ENCODE measurements at places on chromosomes 4 and X.
A peak's percentile ranks its signal among the peaks of the same experiment; 100 is the strongest.

- DNase-seq: no peak
Measured at GRCh38 chr4:98908703-98909262, 20.1 kb downstream of the EIF4E start.

DNA sequence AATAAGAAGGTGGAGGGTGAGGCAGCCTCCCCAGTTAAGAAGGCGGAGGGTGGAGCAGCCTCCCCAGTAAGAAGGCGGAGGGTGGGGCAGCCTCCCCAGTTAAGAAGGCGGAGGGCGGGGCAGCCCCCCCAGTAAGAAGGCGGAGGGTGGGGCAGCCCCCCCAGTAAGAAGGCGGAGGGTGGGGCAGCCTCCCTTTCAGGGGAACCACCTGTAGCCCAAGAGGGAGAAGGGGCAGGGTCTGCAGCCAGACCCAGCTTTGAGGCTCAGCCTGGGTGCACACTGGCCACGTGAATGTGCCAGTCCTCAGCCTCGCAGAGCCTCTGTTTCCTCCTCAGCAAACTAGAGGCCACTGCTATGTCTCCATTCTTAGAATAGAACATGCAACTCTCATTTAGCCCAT is 52.6 kb downstream of the HMX1 start:
- no peak for DNase-seq

DNA sequence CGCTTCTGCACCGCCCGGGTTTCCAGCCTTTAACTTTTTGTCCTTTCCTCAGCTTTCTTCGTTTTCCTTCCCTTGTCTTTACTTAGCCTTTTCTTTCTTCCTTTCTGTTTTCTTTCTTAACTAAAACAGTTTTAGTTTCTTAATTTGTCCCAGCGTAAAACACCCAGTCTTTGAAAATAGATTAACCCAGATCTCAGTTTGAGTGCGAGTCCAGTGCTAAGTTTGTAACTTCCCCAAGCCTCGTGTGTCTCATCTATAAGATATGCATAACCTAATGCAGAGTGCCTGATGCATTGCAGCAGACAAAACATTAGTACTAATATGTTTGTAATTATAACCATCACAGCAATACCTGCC is 460 bp upstream of the GEMIN8 start:
- DNase-seq: no peak

DNA sequence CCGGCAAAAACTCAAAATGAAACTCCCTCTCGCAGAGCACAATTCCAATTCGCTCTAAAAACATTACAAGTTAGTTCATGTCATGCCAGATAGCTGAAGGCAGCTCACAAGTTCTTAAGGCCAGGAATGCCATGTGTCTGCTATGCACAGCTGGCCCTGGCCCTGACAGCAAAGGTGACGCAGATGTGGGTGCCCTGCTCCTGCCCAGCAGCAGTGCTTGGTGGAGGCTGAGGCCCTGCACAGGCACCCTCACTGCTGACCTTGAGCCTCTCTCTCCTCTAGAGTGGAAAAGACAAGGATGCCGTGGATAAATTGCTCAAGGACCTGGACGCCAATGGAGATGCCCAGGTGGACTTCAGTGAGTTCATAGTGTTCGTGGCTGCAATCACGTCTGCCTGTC is 2.9 kb downstream of the S100P start:
- no peak for DNase-seq

- no peak for DNase-seq
Measured at GRCh38 chr4:145345401-145345800, 136.3 kb upstream of the SMAD1 start.

- no peak for DNase-seq
Measured at GRCh38 chrX:134144231-134144630, 92.8 kb upstream of the CCDC160 start.

DNA sequence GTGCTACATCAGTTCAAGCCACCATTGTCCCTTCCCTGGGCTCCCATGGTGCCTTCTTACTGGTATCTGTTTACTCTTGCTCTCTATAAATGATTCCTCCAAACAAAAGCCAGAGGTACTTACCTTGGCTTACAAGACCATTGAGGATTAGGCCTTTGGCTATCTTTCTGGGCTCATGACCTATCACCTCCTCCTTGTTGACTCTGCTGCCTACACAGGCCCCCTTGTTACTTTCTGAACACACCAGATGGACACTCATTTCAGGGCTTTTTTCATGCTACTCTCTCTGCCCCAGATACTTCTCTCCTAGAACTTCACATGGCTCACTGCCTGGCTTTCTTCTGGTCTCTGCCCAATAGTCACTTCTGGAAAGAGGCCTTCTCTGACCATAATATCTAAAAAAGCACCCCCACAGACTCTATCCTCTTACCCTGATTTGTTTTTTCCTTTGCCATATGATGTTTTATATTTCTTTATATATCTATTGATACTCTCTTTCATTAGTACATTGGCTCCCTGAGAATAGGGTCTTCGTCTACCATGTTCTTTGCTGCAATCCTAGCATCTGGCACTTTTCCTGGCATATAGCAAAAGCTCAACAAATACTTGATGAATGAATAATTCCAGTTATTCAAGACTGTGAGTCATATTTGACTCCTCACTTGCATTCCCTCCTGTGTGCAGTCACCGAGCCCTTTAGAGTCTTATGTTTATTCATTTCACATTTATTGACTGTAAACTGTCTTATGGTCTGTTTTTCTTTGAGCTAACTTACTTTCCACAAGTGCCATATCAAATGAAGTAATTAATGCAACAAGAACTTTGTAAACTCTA is 27.1 kb upstream of the TAPT1 start:
- DNase-seq: no peak

DNA sequence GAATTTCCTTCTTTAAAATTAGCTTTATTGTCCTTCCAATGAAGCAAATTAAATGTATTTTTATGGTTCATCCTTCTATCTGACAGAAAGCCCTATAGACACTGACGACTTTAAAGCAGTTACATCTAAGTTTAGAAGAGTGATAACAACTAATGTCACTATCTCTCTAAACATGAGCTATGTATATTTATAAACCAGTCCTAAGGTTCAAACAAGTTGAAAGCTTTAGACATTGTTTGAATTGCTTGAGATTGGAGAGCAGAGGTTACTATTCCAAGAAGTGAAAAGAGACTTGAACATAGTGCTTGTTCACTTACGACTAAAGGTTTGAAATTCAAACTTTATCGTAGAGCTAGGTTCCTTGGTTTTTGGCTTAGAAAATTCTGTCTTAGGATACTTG is 30.2 kb upstream of the EIF1AX start:
- DNase-seq: no peak

- DNase-seq: no peak
Measured at GRCh38 chr4:9608300-9608699, 164.1 kb downstream of the DEFB131A start.

- no peak for DNase-seq
Measured at GRCh38 chr4:26568446-26568994, 15.4 kb upstream of the TBC1D19 start.

DNA sequence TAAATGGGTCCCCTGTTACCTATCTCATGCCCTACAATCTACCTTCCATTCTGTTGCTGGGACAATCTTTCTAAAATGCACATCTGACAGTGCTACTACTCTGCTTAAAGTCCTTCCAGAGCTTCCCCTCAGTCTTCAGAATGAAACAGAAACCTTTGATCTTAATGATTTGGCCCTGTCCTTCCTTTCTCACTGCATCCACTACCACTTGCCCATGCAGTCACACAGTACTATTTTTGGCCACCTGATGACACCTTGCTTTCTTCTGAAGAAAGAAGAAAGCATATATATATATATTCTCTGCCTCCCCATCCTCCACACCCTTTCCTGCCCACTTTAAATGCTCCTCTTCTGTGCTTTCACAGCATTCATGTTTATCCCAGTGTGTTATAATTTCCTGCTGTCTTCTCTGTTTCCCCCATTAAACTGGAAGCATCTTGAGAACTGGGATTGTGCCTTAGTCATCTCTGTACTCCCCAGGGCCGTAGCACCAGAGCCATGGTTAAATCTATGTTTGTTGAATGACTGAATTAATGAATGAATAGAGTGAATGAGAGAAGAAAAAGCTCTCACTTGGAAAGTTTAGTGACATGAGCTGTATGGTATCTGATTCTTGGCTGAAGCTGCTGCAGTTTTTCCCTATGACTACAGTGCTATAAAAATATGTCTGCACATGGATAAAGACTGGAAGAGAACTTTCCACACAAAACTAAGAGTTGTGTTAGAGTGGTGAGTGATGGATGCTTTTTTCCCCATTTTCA is 56.2 kb downstream of the RTL9 start:
- DNase-seq: no peak

GRCh38 chr4:81509822-81510221 is 38.1 kb upstream of the RASGEF1B start:
- DNase-seq: no peak

DNA sequence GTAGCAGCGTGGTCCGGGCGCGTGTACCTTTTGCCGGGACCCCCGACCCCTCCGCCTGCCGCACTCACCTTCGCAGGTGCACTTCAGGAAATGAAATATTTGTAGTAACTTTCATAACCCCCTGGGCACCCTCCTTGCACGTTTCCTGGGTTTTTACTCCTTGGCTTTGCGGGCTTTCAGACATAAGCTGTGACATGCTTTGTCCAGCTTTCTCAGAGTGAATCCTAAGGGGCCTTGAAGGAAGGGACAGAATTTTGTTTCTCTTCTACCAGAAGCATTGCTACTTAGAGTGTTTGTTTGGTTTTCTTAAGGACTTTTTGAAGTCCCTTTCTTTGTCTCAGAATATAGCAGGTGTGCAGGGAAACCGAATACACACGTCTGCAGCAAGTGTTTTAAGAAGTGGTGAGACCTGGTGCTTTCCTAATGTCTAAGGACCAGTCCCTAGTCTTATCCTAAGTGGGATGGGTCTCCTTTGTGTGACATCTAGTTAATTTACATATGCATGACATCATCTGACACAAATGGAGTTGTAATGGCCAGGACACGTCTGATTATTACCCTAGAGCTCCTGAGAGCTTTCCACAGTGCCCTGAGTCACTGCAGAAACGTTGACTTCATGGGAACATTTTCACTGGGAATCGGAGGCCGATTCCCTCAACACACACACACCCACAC is 1.3 kb downstream of the FAM149A start:
- no peak for DNase-seq

- DNase-seq: no peak
Measured at GRCh38 chr4:87913896-87914295, 61.6 kb upstream of the SPP1 start.

DNA sequence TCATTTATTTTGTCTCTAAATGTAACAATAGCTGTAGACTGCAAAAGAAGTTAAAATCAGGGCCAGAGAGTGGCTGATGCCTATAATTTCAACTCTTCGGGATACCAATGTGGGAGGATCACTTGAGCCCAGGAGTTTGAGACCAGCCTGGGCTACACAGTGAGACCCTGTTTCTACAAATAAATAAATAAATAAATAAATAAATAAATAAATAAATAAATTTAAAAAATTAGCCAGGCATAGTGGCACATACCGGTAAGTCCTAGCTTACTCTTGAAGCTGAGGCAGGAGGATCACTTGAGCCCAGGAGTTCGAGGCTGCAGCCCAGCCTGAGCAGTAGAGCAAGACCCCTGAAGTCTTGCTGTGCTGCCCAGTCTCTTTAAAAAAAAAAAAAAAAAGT is 79.1 kb downstream of the WWC2 start:
- no peak for DNase-seq

DNA sequence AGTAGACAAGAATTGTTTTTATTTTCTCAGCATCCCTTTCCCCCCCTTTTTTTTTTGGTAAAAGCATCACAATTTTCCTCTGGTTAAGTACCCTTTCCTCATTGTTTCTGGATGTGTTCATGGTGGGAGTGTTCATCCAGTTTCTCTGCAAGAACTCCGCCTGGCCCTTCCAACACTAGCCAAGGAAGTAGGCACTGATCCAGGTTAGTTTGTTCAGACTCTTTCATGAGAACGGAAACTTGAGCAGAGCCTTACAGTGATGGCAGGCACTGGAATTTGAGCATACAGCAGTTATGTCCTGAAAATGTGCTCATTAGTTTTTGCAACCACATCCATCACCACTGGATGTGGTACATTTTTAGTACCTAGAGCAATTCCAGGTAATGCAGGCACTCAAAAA is 336.1 kb upstream of the BOD1L1 start:
- no peak for DNase-seq

GRCh38 chrX:22950269-22951266 is 49.2 kb upstream of the DDX53 start:
- no peak for DNase-seq

DNA sequence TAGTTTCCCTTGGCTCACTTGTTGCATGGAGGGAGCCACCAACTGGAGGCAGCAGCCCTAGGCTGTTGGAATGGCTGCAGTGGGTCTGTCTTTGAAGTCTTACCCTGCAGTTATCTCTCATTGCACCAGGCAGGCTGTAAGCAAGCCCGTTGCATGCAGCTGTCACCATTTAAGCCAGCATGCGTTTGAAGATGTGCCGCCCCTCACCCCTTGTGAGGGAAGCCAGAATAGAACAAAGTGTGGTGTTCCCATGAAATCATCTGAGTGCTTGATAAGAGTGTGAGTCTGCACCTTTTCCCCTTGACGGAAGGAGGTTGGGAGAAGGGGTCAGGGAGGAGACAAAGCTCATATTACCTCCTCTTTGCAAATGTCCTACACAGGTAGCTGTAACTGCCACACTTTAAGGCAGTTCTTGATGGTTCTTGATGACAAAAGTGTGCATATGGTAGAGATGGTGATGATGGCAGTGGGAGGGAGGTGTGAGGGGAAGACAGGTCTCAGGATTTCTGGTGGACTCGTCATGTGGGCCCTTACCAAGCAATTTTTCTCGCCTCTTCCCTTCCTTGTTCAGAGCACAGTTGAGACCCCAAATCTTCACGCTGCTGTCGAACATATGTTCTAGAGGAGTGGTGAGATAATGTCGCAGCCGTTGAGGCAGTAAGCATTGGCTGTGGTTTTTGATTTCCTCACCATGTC is 191.4 kb upstream of the LEF1 start:
- DNase-seq: no peak

DNA sequence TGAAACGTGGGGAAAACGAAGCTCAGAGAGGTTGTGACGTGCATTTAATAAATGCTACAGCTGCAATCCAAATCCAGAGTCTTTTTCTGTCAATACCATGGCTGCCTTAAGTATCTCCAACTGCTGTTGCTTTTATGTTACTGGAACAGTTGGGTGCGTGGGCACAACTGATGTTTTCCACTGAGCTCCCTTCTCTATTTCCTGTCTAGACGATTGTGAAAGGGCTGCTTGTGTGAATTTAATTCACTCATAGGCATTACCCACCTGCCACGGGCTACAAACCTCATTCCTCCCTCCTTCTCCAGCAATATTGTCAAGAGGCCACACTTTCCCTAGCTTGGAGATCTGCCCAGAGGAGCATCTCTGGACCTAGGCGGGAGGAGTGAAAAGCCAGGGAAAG is 526.0 kb downstream of the MID1IP1 start:
- DNase-seq: no peak

GRCh38 chrX:43655151-43656004 is 721 bp upstream of the MAOA start:
- no peak for DNase-seq

DNA sequence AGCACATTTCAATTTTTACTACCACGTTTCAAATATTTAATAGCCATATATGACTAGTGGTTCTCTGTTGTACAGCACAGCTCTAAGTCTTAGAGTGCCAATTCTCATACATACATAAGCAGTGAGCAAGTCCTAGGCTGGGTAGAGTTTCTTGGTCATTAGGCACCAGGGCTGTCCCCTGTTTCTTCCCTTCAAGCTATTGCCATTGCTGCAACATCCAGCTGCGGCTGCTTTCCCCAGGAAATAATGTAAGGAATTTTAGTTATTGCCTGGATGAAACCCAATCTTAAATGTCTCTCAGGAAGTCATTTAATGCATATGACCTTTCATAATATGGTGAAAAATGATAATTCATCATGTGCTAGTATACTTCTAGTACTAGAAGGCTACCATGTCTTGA is 74.1 kb upstream of the PPP3CA start:
- DNase-seq: no peak

- DNase-seq: no peak
Measured at GRCh38 chr4:14920237-14920636, 82.0 kb upstream of the CPEB2 start.

GRCh38 chr4:78058591-78059523 is 1.7 kb downstream of the FRAS1 start:
- DNase-seq: peak; percentile 32
